Femur (tissue), 1 donor: ENCODE measurements at places on chromosomes 3 and 15.

DNA sequence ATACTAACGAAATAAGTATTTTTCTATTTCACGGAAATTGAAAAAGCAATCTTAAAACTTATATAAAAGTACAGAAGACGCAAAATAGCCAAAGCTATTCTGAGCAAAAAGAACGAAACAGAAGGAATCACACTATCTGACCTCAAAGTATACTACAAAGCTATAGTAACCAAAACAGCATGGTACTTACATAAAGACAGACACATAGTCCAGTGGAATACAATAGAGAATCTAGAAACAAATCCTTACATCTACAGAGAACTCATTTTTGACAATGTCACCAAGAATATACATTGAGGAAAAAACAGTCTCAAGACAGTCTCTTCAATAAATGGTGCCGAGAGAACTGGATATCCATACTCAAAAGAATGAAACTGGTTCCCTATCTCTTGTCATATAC is 246.0 kb downstream of the ISL2 start:
- no peak for DNase-seq

DNA sequence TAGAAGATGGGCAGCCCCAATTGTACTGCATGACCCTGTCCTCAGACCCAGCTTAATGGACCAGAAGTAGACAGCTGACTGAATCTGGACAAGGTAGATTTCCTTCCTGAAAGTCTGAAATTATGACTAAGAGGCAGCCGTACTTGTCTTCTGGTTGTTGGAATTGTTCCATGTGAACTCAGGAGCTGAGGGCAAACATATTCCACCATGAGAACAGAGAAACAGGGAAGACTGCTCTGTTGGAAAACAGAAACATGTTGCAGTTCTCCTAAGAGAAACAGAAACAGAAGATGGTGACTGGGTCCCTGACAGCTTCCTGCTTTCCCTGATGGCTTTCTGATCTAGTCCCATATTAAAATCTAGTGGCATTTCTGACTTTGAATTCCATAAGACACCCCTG is 24.1 kb downstream of the POPDC2 start:
- no peak for DNase-seq

GRCh38 chr3:124653797-124654469 is 76.3 kb upstream of the UMPS start:
- DNase-seq, result peak; percentile 26

DNA sequence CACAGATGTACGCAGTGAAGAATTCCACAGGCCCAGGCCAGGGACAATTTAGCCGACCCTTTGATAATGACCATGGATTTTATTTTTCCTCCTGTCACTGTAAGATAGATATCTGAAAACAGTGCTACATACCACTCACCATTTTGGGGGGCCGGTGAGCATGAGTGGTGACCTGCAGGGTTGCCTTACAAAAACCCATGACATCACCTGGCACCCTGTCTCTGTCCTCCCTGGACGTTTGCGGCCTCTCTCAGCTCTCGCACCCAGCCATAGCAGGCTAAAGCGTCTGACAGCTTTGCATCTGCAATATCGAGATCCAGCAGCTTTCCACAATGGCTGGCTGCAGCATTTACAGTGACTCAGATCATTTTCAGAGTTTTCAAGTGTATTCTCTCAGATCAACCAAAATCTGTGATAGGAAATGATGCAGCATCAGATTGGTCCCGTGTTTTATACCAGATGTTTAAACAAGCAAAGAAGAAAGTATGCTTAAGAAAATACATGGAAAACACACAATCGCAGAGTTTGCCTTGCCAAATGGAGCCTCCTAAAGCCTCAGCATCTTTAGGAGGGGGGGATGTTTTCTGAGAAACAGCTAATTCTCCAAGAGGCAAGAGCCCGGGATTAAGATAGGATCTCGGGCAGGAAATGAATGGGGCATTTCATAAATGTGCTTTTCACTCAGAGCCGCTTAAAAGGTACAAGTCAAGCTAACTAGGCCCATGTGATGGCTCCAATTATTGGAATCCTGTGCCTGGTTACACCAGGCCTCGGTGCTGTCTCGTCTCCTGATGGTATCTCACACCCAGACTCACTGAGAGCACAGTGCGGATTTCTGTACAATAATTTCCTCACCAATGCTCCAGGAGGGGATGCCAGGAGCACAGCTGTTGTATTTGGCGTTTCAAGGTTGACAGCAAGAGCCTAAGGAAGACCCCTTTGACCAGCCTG is 257.3 kb downstream of the XXYLT1 start:
- DNase-seq, result no peak

DNA sequence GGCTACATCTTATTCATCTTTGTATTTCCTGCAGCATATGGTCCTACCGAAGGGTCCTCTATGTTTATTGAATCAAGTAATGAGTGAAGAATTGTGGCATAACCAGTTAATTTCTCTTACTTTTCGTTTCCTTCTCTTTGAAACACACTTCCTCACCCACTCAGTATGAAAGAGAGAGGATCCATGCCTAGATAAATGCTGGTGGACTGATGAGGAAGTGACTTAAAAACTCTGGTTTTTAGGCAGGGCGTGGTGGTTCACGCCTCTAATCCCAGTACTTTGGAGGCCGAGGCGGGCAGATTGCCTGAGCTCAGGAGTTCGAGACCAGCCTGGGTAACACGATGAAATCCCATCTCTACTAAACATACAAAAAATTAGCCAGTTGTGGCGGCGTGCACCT is 2.2 kb upstream of the MB21D2 start:
- DNase-seq, result no peak
